ENCODE measurements at places on chromosomes 4 and X. TPM values are rescaled to one million over a fixed set of nuclear protein-coding genes. Genes with fewer than 3 reads are reported as not detected.

HSFX1 gene
- 2.1 TPM for total RNA-seq

CXCL13 gene
- total RNA-seq: not detected

CORIN gene
- total RNA-seq: 4.4 TPM

EMCN gene
- total RNA-seq: not detected

SH3RF1 gene
- total RNA-seq: 25.2 TPM

GRCh38 chrX:116493271-116493670 lies 30.5 kb upstream of the CT83 start:
- DNase-seq: no peak

GRCh38 chr4:73901031-73901430 lies 31.8 kb downstream of the CXCL1 start:
- DNase-seq: no peak

- no peak for DNase-seq
These were observed 45.5 kb downstream of the GLRB start for GRCh38 chr4:157121401-157121800.

DNA sequence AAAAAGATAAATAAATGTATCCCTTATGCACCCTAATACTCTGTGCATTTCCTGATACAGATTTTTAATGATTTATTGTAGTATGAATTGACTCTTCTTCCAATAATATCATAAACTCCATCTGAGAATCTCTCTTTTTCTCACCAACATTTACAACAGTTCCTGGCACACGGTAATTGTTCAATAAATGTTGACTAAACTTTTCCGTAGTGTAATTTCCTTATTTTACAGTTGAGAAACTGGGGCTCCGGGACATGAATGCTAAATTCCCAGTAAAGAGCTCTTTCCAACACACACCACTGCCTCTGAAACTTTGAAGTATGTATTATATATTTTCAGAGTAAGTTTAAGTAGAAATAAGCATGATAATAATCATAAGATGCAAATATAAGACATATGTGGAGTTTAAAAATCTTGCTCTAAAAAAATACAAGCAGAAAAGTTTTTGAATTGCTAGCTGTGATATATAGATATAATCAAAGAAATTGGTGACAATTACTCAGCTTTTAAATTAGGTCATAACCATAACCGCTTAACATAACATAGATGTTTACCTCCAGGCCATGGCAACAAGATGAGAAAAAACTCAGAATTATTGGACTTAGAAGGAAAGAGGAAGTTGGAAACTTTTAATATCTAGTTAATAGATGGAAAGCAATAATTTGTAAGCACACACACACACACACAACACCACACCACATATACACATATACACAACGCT lies 28.2 kb upstream of the ANTXR2 start:
- no peak for DNase-seq

GRCh38 chr4:184064877-184065276 lies 152.8 kb downstream of the ENPP6 start:
- DNase-seq: no peak

GRCh38 chrX:106510713-106511403 lies 100.9 kb upstream of the RADX start:
- DNase-seq: no peak

DNA sequence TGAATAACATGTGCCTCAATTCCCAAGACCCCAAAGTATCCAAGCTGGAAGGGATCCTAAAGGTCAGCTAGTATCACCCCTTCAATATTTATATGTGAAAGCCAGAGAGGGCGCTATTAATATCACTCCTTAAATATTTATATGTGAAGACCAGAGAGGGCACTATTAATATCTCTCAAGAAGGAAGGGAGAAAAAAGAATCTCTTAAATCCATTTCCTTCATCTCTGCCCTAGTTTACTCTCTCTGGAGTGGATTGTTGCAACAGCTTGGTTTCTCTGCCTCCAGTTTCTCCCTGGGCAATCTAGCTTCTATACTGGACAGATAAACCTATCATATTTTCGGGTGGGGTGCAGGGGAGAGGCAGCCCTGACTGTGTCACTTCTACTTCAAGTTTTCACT lies 31.6 kb upstream of the MSN start:
- no peak for DNase-seq

DNA sequence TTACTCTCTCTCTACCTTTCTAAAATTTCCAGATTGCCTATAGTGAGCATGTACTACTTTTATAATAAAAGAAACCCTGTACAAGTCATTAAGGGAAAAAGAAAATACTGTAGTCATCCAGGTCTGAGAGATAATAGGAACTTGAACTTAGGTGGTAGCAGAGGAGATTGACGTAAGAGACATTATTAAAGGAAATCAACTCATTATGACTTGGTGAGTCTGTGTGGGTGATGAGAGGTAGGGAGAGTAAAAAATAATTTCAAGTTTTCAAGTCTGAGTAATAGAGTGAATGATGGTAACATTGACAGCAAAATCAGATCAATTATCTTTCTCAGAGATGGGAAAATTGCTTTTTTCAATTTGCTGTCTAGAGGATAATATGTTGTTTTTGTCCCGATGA lies 44.0 kb upstream of the ZCCHC12 start:
- no peak for DNase-seq

GRCh38 chr4:109655396-109655795 lies 47.8 kb downstream of the CASP6 start:
- no peak for DNase-seq

GRCh38 chr4:119229908-119230687 lies 17.6 kb downstream of the USP53 start:
- no peak for DNase-seq
